ENCODE measurements at places on chromosomes 4 and X. TPM values are rescaled to one million over a fixed set of nuclear protein-coding genes. Genes with fewer than 3 reads are reported as not detected.

Gene CCNB3
- 0.10 TPM for polyA plus RNA-seq

GRCh38 chr4:120105472-120105871 lies 38.8 kb upstream of the MAD2L1 start:
- no peak for DNase-seq

DNA sequence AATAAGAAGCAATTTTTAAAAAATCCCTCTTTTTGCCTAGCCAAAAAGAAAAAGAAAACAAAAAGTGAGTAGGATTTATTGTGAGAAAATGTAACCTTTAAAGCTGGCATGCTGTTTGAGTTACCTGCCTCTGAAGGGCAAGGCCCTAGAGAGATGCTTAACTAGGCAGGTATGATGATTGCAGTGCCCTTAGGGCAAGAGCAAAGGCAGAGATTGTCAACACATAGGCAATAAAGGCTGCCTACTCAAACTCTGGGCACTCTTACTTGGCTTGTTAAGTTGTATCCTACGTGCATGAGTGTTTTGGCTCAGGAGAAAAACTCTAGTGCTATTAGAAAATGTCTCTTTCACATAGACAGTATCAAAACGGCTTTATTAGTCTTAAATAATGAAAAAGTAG lies 306.0 kb downstream of the RPA4 start:
- DNase-seq, result no peak

DNA sequence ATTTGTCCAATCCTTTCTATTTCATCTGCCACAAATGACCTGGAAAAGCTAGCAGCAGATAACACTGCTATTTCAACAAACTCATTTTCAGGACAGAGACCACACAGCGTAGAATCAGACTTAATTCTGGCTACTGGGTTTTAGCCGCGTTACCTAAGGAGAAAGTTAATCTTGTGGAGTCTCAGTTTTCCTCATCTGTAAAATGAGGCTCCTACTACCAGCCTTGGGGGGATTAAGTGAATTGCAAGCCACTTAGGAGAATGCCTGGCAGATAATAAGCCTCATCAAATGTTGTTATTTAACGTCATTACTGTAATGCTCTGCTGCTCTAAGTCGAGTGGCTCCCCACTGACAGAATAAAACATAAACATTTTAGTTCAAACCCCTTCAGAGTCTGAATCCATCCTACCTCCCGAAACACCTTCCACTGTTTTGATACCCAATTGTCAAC lies 1.4 kb downstream of the CCNI start:
- DNase-seq, result no peak

All from urinary bladder (tissue), 4 donors.